ENCODE measurements at places on chromosomes 16 and 17. TPM values are rescaled to one million over a fixed set of nuclear protein-coding genes. Genes with fewer than 3 reads are reported as not detected.

The CCL3 gene
- total RNA-seq = 4.9 TPM

The PFN1 gene
- 70.8 TPM for total RNA-seq

The NDRG4 gene
- total RNA-seq = 280 TPM

DNA sequence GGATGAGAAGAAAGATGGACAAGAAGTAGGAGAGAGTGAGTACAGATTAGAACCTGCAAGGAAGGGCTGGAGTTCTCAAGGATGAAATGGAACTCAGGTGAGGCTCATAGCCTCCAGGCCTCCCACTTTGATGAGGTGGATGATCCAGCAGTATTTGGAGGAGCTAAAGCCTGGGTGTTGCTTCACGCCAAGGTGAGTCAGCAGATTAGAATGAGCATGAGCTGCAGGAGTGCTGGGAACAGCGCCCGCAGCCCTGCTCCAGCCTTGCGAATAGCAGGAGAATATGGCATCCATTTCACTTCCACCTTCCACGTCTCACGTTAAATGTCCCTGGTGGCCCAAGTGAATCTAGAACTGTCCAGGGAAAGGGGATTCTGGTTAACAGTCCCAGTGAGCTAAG lies 94.4 kb upstream of the CPHXL start:
- DNase-seq = no peak

The MT1A gene
- total RNA-seq = not detected

- DNase-seq = peak; percentile 20
Measured at GRCh38 chr17:21253646-21254441, 634 bp upstream of the NATD1 start.

The TOP3A gene
- 46.9 TPM for total RNA-seq

- no peak for DNase-seq
Measured at GRCh38 chr16:68772030-68772681, 35.1 kb downstream of the CDH1 start.

GRCh38 chr16:26981266-26981938 lies 85.3 kb upstream of the C16orf82 start:
- DNase-seq = no peak

DNA sequence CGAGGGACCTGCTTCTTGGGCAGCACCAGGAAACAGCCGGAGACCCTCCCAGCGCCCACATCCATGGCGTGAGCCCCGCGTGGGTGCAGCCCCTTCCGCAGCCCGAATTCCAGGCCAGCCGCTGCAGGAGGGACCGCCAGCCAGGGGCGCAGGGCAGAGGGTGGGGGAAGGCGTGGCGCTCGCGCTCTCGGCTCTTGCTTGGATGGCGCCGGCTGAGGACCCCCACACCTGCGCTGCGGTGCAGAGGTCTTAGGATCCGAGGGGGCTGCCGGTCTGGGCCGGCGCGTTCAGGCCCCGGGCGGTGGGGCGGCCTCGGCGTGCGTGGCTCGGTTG lies 28.8 kb downstream of the ACTG1 start:
- DNase-seq = no peak

The JPH3 gene
- 21.4 TPM for total RNA-seq

GRCh38 chr16:1909561-1910231 lies 8.5 kb downstream of the HS3ST6 start:
- DNase-seq = no peak

DNA sequence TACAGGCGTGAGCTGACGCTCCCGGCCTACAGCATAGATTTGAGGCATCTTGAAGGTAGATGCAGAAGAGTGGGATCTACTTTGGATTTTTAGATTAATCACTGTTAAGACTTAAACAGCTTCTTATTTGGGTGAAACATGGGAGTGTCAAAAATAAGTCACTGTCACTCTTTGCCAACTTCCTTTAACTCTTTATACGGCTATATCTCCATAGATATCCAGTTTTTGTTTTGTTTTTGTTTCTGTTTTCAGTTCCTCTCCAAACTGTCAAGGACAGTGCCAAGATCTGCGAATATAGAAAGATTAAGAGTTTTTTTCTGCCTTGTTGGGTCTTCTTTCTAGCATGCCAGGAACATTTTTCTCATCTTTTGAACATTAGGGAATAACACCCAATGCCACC lies 706.1 kb downstream of the WWOX start:
- DNase-seq = no peak

GRCh38 chr16:85894266-85894665 lies 4.7 kb upstream of the IRF8 start:
- no peak for DNase-seq

DNA sequence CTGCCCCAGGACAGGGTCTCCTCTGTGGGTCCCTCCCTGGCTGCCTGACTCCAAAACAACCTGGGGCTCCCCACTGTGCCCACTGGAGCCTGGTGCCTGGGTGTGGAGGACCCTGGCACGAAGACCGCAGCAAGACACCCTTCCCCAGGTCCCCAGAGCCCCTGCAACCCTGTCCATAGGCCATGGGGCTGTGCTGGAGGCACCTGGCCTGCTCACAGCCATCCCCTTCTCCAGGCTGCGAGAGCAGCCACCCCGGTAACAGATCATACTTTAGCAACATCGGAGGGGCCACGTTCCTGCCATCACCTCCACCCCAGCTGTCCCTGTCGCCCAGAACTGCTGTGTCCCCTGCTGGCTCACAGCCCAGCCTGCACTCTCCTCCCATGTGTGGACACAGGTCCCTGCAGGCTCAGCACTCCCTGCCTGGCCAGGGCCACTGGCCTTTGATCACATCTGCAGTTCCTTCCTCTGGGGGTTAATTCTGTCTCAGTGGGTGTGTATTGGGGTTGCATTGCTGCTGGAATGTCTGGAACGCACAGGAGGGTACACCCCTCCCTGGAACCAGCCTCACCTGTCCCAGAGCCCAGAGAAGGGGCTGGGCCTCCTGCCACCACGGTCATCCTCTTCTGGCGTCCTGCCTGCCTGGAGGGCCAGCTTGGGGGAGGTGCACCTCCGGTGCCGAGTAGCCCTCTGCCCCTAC lies 12.2 kb downstream of the PPL start:
- no peak for DNase-seq

DNA sequence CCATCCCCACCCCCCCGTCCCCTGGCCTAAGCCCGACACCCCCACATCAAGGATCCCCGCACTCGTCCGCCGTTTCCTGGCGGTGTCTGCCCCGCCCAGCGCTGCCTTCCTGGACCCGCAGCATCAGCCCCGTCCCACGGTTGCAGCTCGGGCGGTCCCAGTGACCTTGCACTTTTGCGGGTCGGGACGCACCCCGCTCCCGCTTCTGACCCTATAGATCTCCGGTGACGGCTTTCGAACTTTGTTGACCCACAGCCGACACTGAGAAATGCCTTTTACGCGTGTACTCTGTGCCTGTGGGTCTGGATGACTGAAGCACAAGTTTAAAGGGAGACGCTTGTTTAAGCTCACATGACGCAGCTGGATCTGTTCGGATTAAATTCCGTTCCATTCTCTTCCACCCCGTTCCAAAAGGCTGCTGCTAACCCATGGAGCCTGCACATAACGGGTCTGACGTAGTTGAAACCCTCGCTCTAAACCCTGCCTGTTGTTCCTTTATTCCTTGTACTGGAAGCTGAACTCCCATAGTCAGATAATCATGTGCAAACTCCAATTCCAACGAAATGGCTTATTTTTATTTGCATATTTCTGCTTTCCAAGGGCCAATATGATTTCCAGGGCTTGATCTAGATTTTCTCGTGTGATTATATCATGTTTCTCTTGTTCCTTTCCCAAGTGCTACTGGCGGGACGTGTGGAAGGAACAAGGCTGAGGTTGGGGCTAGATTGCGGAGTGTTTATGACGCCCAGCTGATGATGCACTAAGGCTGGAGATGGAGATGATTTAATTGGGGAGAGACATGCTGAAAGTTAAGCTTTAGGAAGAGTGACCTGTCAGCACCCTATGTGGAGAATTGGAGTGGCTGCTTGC lies 834 bp downstream of the FLYWCH1 start:
- peak; percentile 21 for DNase-seq

The CDH13 gene
- total RNA-seq = 43.6 TPM

The DHRS7C gene
- not detected for total RNA-seq

- DNase-seq = peak; percentile 56
Measured at GRCh38 chr17:77471984-77472461, 331.3 kb downstream of the SEC14L1 start.

- no peak for DNase-seq
Measured at GRCh38 chr16:67533024-67533560, 4.5 kb downstream of the RIPOR1 start.

- no peak for DNase-seq
Measured at GRCh38 chr16:85678821-85679220, 9.9 kb downstream of the GINS2 start.

DNA sequence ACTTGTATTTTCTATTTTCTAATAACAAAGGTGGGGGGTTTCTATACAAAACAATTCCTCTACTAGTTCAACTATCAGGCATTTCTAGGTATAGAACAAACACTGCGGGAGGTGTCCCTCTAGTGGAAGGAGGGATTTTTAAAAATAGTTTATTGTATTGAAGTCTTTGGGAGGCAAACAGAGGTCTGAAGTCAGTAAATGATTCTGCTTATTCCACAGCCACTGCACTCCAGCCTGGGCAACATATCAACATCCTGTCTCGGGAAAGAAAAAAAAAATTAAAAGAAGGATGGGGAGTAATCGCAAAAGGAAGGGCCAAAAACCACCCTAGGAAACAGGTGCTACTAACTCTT lies 648 bp upstream of the ERCC4 start:
- DNase-seq = peak; percentile 15

GRCh38 chr17:58447039-58447975 lies 30.0 kb upstream of the RNF43 start:
- DNase-seq = peak; percentile 31

DNA sequence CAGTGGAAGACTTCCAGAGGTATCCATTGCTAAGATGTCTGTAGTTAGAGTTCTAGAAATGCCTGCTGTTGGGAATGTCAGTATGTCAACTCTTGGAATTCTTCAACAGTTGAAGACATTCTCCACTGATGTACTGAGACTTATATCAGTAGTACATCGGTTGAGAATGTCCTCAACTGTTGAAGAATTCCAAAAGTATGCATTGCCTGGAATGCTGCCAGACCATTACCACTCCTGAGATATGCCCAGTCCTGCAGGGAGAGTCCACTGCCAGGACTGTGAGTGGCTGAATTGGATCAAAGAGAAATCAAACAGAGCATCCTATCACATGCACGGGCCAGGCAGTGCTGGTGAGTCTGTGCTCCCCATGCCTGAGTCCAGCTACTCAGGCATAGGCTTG lies 42.0 kb downstream of the IL21R start:
- DNase-seq = no peak

DNA sequence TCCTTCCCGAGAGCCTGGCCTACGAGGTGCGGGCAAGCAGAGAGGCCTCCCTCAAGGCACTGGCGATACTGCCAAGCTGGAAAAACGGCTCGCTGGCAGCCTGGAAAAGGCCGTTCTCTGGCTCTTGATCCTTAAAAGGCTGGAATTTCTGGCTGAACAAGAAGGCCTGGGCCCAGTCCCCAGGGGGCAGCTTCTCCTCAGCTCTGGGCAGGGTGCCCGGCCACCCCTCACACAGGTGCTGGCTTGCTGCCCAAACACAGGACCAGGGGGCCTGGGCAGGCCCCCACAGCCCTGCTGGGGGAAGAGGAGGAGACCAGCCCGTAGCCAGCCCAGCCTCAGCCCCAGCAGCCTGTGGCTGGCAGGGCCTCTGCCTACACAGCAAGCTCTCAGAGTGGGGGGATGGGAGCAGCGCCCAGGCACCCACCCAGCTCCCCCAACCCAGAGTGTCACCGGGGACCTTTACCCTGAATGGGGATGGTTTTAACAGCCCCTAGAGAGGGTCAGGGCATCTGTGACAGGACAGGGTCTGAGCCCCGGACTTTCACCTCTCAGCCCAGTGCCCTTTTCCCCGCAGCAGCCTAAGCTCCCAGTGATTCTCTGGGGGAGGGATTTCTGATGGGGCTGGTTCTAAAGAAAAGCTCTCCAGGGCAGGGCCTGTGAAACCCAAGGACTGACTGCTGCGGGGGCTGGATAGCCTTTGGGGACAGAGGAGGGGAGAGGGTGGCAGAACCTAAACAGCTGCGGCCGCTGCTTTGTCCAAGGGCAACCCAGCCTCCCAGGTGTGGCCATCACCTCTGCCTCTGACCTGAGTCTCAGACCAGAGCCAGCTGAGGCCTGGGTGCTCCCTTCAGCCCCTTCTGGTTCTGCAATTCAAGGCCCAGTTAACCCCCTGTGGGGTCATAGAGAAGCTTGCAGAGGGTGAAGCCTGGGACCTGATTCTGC lies 38.6 kb upstream of the TOB1 start:
- peak; percentile 59 for DNase-seq

DNA sequence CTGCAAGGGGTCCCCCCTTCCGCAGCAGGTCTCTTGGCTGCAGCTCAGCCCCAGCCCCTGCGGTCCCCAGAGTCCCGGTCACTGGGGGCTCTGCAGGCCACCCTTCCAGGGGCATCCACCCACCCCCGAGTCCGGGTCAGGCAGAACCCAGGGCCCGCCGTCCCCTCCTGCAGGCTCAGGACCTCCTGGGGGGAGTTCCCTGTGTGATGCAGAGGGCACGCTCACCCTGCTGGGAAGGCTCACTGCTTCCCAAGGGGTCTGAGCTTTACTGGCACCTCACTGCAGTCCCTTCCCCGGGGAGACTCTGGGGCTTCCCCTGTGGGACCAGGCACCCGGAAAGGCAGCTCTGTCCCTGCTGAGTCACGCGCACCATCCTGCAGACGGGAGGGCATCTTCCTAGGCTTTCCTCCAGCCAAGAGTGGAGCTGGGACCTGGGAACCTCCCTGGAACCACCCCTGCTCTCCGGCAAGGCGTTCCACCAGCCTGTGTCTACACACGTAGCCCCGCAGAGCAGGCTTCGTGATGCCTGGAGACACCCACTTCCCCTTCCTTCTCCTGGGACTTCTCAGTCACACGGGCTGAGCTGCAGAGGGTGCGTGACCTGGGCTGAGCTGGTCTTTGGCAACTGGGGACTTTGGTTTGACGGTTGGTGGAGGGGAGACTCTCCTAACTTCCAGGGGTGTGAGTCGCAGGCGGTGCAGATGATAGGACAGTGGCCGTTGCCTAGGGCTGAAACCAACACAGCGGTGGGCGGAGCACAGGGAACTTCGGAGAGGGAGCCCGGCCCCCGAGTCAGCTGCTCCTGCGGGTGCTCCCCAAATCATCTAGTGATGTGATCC lies 23.4 kb downstream of the SLC25A10 start:
- DNase-seq = no peak

GRCh38 chr16:69508033-69508755 lies 57.6 kb upstream of the NFAT5 start:
- DNase-seq = no peak

DNA sequence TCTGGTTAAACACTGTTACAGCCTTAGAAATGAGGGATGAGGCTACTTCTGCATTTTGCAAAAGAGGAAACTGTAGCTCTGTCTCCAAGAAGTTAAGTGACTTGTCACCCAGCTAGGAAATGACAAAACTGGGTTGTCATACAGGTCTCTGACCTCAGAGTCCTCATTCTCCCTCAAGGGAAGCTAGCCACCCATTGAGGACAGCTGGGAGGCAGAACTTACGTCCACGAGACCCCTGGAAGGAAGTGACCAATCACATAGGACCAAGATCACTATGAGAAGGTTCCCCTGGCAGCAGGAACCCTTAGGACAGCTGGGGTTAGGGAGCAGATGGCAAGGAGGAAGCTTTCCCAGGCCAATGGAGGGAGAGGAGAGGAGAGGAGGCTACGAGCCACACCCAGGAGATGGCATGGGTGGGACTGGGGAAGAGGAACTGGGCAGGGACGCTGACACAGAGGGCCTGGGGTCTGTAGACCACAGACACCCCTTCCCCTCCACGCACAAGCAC lies 11.2 kb downstream of the METTL22 start:
- DNase-seq = no peak

The SLC5A2 gene
- 1.1 TPM for total RNA-seq

All from cerebellum (tissue), 4 donors.